ENCODE measurements at places on chromosomes 13 and 19. TPM values are rescaled to one million over a fixed set of nuclear protein-coding genes. Genes with fewer than 3 reads are reported as not detected.

DNA sequence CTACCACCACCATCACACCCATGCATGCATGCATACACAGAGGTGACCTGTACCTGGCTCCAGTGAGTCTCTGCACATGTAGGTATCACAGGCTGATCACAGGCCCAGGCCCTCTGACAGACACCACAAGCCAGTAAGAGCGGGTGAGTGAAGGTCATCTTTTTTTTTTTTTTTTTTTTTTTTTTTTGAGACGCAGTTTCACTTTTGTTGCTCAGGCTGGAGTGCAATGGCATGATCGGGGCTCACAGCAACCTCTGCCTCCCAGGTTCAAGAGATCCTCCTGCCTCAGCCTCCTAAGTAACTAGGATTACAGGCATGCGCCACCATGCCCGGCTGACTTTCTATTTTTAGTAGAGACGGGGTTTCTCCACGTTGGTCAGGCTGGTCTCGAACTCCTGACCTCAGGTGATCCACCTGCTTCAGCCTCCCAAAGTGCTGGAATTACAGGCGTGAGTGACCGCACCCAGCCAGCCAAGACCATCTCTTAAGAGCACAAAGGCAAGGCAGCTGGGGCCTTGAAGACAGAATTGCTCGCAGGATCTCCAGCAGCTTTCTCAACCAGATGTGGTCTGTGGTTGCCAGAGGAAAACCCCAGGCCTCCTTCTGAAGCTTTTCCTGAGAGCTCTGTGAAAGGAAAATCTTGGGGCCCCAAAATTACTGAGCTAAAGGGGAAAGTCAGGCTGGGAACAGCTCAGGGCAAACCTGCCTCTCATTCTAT is 3.2 kb upstream of the NKG7 start:
- ATAC-seq: peak; percentile 67

GRCh38 chr13:98188544-98189166 is 11.6 kb upstream of the RNF113B start:
- no peak for ATAC-seq

DNA sequence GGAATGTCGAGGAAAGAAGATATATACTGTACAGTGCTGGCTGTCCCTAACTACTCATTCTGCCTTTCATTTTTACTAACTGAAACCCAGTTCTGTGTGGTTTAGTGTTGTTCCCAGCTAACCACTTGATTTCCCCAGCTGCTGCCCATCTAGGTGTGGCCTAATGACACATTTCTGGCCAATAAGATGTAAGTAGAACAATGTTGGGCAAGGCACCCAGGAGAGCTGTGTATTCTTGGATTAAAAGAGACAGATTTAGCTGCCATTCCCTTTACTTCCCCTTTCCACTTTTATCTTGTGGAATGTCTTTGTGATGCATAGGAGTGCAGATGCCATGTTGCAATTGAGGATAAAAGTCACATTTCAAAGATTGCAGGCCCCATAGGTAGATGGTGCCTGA is 28.3 kb upstream of the PCDH9 start:
- no peak for ATAC-seq

DNA sequence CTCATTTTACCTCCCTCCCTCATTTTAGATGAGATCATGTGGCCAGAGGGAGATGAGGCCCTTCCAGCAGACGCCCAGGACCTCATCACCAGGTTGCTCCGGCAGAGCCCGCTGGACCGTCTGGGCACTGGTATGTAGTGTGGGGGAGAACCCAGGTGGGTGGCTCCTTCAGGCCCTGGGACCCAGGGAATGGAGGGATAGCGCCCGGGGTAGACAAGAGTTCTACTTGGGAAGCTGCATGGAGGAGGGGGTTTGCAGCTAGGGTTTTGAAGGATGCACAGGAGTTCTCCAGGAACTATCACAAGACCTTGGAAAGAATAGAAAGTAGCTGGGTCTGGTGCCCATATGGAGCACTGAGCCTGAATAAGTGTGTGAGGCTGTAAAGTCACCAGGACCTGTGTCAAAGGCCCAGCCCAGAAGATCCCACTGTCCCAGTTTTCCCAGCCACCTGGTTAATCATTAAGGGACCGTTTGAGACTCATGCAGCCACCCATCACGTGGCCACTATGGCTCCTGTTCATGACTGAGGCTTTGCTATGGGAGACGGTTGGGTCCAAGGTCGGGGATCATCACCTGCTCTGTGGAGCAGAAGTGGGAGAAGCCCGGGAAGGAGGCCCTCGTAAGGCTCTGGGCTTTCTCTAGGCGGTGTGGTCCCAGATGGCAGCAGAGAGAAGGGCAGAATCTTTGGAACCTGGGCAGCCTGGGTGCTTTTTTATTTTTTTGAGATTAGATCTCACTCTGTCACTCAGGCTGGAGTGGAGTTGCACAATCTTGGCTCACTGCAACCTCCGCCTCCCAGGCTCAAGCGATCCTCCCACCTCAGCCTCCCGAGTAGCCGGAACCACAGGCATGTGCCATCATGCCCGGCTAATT is 17.0 kb upstream of the PIK3R2 start:
- ATAC-seq: no peak

DNA sequence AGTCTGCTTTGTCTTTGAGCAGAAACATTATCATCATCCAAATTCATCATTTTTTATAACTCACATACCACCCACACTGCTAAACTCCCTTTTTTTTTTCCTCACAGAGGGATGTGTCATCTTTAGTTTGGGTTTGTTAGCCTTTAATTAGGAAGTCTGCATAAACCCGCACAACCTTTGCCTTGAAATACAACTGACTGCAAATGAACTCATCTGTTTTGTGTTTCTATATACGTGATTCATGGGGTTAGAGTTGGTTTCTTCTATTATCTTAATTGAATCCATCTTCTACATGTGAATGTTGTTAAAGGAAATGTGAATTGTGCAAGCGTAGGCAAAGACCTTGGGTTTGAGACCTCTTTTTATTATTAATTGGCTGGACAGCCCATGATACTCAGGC is 102.7 kb downstream of the SLAIN1 start:
- ATAC-seq: no peak

- ATAC-seq: no peak
These were observed 19.3 kb downstream of the HCN2 start for GRCh38 chr19:609004-609346.

GRCh38 chr19:39263912-39264305 is 4.3 kb upstream of the IFNL2 start:
- no peak for ATAC-seq

LRP3 gene
- not detected for total RNA-seq

OLFM4 gene
- not detected for total RNA-seq

ZNF317 gene
- total RNA-seq: 49.1 TPM

CAMSAP3 gene
- 0.11 TPM for total RNA-seq

Measured in activated T-helper 17 cell treated with anti-CD3 and anti-CD28 coated beads, Interleukin-2, amount 50 U/mL, for 72 hours (primary cell).